ENCODE measurements at places on chromosomes 5 and 9.

DNA sequence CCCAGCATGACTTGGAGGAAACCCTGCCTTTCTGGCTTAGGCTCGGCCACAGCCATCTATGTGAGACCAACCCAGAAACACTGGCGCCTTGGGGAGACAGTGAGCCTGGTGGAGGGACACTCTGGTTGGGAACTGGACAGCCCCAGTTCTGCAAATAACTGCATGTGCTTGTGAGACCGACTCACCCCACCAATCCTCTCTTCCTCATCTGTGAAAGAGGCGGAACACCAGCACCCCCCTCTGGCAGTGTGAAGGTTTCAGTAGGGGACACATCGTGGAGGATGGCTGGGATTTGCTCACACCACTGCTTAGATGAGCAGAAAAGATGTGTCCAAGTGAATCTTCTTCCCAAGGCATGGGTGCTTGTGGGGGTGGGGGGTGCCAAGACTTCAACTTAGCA, 43.4 kb upstream of the N4BP3 start:
- no peak for DNase-seq

GRCh38 chr5:154977409-154977808, 36.1 kb upstream of the KIF4B start:
- no peak for DNase-seq

DNA sequence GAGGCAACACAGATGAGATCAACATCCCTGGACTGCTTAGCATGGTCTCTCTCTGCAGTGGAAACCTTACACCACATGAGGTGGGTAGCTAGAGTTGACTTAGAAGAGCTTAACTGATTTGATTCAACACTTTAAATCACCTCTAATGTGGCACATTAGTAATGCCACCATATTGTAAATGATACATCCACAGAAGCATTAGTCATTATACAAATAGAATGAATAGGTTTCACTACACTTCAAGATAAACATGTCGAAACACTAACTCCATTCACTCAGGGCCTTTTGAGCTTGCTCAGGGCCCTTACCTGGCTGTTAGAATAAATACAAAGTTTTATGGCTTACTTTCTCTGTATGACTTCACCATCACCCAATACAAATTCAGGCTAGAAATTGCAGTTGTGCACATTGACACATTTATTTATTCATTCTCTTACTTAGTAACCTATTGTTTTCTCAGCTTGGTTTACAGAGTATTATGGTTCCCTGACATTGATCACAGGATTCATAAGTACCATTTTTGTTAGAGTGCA, 9.3 kb upstream of the SMAD5 start:
- no peak for DNase-seq

DNA sequence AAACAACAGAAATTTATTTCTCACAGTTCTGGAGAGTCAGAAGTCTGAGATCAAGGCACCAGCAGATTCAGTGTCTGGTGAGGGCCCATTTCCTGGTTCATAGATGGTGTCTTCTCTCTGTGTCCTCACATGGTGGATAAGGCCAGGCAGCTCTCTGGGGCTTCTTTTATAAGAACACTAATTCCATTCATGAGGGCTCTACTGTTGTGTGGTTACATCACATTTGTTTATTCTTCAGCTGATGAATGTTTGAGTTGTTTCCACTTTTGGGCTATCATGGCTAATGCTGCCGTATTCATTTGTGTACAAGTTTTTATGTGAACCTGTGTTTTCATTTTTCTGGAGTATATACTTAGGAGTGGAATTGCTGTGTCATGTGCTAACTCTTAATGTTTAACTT, 35.2 kb downstream of the DDX4 start:
- no peak for DNase-seq

- no peak for DNase-seq
Observed at GRCh38 chr9:92463984-92464383, 18.3 kb downstream of the ASPN start.

DNA sequence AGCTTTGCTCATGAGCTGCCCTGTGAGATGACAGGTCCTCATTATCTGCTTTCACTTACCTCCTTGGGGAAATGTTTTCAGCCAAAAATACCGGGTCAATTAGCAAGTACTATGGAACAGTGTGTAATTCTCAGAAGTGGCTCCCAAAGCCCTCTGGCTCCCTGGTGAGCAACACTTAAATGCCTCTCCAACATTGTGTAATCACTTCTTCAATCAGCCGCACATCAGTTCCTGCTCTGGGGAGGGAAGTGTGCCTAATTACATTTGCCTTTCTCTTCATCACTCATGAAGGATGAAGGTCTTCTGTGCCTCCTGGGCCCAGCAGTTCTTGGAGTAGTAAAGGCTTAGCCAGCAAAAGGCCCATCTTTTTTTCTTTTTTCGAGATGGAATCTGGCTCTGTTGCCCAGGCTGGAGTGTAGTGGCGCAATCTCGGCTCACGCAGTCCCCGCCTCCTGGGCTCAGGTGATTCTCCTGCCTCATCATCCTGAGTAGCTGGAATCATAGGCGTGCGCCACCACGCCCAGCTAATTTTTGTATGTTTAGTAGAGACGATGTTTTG, 23.1 kb downstream of the NIM1K start:
- DNase-seq = no peak

DNA sequence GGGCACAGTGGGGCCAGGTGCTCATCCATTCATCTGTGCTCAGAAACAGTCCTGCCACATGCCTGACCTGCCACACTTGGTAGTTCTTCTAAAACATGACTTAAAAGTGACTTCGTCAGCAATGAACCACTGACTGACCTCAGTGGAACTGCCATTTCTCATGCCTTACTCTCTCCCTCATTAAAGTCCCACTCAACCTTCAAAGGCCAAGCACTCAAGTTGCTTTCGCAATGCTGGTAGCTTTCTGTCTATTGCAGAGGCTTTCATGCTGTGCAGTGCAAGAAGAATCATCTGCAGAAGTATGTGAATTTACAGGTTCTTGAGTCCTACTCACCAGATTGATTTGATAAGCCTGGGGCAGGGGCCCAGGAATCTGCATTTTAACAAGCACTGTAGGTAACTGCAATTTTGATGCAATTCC, 23.9 kb downstream of the B4GALT1 start:
- peak; percentile 29 for DNase-seq

DNA sequence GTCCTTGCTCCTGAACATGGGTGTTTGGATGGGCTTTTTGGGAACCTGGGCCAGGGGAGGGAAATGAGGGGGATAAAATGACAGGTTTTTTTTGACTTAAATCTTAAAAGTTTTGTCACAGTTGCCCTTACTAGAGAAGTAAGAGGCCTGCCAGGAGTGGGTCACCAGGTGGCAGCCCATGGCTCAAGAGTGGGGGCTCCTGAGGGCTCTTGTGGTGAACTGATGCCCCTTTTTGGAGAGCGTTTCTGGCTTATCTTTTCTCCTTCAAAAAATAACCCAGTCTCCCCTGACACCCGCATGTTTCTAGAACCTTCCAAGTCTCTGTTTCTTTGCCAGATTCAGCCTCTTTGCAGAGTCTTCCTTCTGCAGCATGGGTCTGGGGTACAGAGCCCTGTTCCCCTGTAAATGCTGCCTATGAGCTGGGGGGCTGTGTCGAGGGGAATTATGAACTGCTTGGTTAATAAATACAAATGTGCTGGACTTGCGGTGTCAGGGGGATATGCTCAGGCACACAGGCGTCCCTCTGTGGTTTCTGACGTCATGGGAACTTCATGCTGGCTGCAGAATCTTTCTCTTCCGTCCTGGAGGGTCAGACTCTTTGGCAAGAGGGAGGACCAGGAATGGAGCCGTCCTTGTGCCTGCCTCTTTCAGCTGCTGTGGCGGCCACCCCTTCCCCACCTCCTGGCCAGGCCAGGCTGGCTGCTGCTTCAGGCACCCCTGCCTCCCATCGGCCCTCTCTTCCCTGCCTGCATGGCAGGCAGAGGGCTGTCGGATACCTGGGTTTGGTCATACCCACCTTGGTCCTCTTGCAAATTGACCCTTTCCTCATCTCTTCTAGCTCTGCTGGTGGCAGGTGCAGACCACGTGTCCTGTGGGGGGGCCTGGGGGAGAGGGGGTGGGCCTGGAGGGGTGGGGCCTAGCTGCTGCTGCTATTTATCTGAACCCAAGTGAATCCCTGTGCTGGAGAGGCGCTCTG, 30.1 kb downstream of the PTPA start:
- DNase-seq = peak; percentile 77

- DNase-seq = no peak
Observed at GRCh38 chr5:126846344-126846743, 69.4 kb downstream of the LMNB1 start.

DNA sequence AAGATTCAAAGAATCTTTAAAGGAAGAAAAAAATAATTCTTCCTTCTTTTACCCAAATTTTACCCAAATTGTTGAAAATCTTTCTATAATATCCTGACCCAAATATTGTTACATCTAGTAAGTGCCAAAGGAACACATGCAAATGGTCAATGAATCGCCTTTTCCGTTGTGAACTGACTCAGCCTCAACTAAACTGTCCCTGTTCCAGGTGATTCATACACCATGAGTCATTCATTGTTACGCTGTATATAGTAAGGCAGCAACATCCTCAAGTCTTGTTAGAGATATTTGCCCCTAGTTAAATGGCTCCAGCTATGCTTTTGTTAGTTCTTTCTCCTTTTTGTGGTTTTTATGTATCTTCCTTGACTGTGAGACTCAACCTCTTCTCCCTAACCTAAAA, 9.7 kb downstream of the PTGER4 start:
- DNase-seq = no peak

DNA sequence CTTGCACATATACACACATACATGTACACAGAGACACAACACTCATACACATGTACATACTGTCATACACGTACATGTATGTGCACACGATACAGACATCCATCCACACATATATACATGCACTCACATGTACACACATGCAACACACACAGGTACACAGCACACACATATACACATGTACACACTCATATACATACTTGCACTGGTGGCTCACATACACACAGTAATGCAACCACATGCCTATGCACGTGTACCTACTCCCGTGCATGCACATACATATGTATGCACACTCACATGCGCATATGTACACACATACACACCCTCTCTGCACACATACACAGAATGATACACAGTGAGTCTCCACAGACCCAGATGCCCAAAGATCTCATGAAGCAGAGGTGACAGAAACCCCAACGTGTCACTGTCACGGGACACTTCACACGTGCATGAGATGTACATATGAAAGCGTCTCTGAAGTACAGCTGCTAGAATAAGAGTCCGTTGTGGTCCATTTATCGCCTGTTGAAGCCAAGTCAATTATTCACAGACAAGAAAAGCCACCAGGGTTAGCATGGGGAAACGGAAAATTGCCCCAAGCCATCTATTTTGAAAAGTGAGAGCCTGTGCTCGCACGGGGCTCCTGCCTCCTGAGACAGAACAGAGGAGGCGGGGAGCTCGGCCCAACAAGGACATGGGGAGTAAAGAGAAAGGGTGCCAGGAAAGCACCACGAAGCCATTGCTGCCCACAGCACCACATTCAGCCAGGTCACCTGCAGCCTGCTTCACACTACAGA, 24.9 kb downstream of the LPCAT1 start:
- DNase-seq = no peak

DNA sequence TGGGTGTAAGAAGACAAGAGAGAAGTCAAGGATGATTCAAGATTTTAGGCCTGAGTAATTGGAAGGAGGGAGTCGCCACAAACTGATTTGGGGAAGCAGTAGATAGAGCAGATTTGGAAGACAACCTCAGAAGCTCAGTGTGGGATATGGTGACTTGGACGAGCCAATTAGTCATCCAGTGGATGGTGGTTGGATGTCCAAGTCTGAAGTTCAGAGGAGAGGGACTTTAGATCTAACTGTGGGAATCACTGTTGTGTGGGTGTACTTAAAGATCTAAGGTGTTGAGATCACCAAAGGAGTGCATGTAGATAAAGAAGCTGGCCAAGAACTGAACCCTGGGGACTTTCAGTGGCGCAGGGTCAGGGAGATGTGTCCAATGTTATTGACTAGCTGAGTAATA, 2.2 kb downstream of the IDNK start:
- no peak for DNase-seq

DNA sequence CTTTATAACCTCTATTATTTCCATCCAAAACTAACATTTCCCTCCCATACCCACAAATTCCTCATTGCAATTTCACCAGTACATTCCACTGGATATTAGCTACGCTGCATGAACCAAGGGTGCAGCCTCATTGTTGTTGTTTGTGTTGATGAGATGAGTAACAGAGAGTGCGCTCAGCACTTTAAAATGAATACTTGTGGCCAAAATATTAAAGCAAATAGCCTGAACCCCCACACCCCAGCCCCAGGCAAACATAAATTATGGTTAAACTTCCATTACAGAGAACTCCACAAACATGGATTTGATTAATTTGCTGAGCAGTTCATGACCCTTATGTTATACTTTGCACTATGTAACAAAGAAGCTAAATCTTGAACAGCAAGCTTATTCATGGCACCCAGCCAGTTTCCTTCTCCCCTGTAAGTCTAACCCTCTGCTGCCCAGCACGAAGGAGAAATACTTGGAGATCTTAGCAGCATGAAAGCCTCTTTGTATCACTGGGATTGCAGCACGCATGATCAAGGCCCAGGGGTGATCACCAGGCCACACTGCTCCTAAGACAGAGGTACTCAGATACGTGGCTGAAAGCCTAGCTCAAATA, 205.0 kb downstream of the DOCK8 start:
- no peak for DNase-seq

GRCh38 chr5:136396886-136397285, 31.5 kb upstream of the TRPC7 start:
- DNase-seq = no peak

DNA sequence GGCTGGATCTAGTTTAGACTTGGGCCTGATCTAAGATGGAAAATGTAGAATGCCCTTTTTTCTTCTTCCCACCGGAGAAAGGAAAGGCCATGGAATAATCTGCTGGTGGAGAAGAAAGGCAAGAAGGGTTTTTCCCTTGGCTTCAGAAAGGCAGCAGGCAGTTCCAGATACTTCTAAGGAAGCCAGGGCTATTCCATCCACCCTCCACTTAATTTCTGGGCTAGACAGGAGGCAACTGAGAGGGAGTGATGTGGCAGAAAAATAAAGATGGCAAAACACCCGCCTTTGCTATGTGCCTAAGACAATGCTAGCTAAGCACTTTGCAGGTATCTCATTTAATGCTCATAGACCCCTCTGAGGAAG, 9.9 kb downstream of the MYOZ3 start:
- peak; percentile 42 for DNase-seq

- no peak for DNase-seq
Observed at GRCh38 chr5:99808657-99809230, 726.4 kb upstream of the FAM174A start.

DNA sequence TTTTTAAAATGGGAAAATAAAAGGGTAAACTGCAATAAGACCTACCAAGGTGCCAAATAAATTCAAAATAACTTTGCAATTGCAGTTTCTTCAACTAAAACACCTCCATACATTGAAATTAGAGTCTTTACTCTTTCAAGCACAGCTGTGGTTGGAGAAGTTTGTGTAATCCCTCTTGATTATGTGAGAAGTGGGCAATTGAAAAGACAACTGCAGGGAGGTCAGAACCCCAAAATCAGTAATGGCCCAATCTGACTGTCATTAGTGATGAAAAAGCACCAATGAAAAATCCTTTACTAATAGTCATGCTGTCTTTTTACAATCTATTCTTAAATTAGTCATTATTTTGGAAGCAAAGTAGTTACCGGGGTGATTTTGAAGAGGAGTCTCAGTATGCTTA, 116.7 kb upstream of the RGMB start:
- DNase-seq = no peak

- no peak for DNase-seq
Observed at GRCh38 chr5:102961671-102962070, 158.3 kb downstream of the GIN1 start.

- DNase-seq = no peak
Observed at GRCh38 chr9:127909839-127910273, 7.0 kb downstream of the ST6GALNAC4 start.

Data from right forelimb (tissue), 1 donor.